ENCODE measurements at places on chromosomes 7 and 10.

DNA sequence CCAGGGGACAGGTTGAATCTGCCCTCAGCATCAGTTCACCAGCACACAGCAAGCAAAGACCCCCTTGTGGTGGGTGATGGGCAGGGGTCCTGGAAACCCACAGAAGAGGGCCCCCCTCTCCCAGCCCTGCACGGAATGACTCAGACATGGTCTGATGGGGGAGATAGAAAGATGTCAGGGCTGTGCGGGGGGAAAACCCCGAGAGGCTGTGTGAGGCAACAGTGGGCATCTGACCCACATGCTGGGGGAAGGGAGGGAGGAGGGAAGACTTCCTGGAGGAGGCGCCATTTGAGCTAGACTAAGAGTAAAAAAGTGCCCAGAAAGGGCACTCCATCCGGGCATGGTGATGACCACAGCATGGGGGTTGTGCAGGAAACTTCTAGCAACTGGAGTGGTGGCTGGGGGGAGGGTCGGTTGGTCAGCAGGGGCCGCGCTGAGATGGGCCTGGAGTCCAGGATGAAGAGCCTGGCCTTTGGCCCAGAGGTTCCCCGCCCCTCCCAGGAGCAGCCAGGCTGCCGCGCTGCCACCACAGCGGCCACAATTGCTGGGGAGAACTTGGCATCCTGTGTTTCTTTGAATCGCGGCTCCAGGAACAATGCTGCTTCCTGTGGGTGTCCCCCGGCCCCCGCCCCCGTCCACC lies 2.5 kb downstream of the LFNG start:
- no peak for DNase-seq

DNA sequence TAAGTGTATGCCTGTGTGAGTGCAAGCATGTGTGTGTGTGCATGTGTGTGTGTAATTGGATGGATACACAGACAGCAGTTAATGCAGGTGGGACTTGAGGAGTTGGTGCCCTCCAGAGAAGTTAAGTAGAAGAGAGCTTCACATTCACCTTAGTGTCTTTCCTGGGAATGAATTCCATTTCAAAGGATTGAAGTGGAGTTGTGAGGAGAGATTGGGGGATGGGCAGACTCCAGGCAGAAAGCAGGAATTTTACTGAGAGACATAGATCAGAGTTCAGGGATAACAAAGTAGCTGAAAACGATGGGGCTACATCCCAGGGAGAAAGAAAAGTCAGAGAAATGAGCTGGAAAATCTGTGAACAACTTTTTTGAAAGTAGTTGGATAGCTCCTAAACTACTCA lies 464.4 kb downstream of the TCERG1L start:
- DNase-seq, result no peak

DNA sequence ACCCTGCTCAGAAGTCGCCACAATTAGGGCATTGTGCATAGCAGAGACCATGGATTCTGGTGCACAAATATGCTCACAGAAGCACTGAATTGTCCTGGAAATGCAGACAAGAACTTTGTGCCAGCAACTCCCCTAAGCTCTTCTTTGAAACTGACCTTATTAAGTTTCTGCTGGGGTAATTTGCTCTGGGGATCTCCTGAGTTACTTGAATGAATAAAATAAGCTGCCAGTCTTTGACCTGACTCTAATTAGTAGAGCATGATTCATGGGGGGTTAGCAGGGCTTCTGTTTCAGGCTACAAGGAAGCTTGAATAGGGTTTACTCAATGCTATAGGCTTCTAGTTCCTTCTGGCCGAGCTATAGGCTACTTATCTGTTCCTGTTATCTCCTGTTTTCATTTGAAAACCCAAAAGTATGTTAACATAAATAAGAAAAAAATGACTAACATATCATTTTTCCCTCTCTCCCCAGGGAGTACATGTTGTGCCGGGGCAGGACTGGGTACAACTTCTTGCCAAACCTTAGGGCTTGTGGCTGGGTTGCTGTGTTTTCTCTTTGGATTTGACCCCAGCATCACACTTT lies 169.0 kb upstream of the TMEM229A start:
- no peak for DNase-seq

GRCh38 chr7:83472376-83472775 lies 176.6 kb downstream of the SEMA3E start:
- no peak for DNase-seq

- DNase-seq, result no peak
Measured at GRCh38 chr7:15554744-15555143, 7.1 kb downstream of the AGMO start.

GRCh38 chr7:129271500-129272355 lies 46.9 kb downstream of the AHCYL2 start:
- DNase-seq, result no peak

- DNase-seq, result no peak
Measured at GRCh38 chr7:133873631-133874030, 253.5 kb upstream of the LRGUK start.

GRCh38 chr10:71244431-71245419 lies 32.4 kb downstream of the UNC5B start:
- DNase-seq, result peak; percentile 17

DNA sequence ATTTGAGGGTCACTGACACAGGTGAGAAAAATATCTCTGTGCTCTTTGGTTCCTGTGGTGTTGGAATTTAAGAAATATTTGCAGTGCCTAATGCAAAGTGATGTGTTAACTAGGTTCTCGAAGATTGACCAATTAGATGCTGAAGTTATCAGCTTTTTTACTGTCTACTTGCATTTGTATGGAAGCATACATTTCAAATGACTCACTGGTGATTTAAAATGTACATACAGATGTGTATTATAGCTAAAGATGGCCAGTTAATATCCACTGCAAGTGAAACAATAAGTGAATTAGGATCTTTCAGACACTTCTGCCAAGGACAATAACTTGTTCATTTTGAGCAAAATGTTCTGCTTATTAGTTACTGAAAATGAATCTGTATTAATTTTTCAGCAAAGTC lies 205.0 kb downstream of the FANK1 start:
- DNase-seq, result no peak

GRCh38 chr10:44049301-44050015 lies 335.4 kb downstream of the CXCL12 start:
- no peak for DNase-seq

DNA sequence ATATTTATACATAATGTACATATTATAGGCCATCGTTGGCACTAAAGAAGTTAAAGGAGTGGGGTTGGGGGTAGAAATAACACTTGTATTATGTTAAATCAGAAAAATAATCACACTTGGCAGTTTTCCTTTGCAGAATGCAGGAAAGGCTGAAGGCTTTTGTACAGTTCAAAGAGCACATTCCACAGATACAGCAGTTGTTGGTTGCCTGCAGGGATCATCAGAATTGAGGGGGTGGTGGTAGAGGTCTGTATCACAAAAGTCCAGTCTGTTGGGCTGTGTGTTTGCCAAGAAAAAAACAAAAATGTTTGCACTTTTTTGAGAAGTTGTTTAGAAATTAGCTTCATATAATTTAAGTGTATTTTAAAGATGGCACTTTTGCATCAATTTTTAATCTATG lies 231.8 kb upstream of the FOXP2 start:
- DNase-seq, result no peak

DNA sequence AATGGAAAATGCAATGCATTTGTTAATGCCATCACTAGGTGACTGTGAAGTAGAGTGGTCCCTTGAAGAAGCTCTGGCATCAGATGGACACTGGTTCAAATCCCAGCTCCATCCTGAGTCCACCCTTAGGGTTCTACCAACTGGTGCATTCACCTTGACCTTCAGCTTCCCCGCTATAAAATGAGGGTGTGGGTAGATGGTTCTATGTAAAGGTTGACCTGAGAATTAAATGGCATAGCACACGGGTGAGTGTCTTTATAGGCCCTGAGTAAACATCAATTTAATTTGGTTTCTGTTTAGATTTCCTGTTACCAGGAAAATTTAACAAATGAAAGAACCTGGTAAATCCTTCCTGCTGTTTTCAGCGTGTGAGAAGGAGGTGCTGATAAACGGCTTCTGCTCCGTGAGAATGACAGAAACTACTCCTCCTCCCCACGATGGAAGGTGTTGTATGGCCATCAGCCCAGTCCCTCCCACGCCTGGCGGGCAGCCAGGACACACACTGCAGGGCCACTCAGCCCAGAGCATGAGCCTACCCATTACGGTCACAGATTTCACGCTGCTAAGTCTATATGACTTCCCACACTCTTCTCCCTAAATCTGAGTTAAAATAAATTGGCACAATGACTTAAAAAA lies 210.1 kb downstream of the TNS3 start:
- no peak for DNase-seq

GRCh38 chr7:113796557-113796956 lies 122.3 kb downstream of the PPP1R3A start:
- DNase-seq, result no peak

DNA sequence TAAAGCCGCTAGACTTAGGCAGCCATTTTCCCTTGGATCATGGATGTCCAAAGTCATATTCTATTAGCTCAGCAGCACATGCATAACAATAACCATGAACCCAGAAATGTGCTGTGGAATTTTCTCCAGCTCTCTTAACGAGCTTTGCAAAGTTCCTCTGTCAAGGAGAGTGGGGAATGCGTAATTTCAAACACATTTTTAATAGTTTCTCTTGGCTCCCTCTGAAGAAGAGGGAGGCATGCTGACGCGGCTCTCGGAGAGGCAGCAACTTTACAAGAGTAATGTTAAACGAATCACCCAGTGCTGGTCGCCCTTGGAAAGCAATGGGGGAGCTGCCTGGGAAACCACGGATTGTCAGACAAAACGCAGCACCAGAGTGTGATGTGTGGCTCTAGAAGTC lies 114.8 kb downstream of the RAB18 start:
- DNase-seq, result no peak

GRCh38 chr7:106178593-106179134 lies 66.6 kb upstream of the SYPL1 start:
- no peak for DNase-seq

DNA sequence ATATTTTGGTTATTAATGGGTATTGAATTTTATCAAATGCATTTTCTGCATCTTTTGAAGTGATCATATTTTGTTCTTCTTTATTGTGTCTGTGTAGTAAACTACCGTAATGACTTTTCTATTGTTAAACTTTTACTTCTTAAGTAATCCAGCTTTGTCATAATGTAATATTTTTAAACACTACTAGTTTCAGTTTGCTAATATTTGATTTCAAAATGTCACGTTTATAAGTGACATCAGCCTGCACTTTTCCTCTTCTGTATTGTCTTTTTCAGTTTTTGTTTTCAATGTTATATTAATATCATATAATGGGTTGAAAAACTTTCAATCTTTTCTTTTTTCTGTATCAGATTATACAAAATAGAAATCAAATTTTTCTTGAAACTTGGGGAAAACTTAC lies 71.6 kb upstream of the ANKRD1 start:
- no peak for DNase-seq

GRCh38 chr7:124575176-124575575 lies 190.4 kb downstream of the GPR37 start:
- DNase-seq, result no peak

GRCh38 chr10:12965571-12965970 lies 35.9 kb downstream of the CCDC3 start:
- DNase-seq, result no peak

Measured in NCI-H2227 treated with DMSO at 0.1 percent for 48 hours (cell line).